ENCODE measurements at places on chromosomes 11 and 22.

GRCh38 chr22:18069041-18069440 is 8.7 kb upstream of the PEX26 start:
- DNase-seq, result no peak

DNA sequence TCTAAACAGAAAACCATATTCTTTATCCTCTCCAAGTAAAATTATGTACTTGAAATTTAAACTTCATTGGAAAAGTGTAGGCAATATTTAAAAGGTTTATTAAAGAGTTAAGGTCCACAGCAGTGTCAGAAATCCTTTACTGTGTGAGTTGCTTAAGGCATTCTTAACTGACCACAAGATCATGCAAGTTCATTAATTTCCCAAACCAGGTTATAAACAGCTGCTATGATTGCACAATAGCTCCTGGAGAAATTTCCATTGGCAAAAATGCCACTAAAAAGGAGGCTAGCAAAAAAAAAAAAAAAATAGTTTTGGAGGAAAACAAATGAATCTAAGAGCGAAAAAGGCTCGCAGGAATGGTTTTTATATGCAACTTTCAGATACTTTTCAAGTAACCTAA is 106.2 kb downstream of the ETS1 start:
- no peak for DNase-seq

- DNase-seq, result no peak
Measured at GRCh38 chr11:44319552-44320288, 9.8 kb upstream of the ALX4 start.

- no peak for DNase-seq
Measured at GRCh38 chr11:56706486-56706885, 7.6 kb downstream of the OR9G1 start.

DNA sequence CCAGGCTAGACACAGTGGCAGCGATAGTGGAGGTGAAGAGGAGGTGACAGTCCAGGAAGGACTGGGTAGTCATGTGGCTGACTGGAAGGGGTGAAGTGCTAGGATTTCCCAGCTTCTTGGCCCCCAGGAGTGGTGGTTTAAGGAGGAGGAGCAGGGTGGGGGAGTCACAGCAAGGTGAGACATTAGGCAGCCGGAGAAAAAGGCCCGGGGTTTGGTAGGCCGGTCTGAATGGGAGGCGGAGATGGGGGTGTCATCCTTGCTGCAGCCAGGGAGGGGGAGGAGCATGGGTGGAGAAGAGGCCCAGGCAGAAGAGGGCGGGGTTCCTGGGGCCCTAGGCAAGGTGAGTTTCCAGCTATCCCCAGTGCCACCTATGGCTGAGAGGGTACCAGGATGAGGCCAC is 6.1 kb downstream of the SIPA1 start:
- no peak for DNase-seq

DNA sequence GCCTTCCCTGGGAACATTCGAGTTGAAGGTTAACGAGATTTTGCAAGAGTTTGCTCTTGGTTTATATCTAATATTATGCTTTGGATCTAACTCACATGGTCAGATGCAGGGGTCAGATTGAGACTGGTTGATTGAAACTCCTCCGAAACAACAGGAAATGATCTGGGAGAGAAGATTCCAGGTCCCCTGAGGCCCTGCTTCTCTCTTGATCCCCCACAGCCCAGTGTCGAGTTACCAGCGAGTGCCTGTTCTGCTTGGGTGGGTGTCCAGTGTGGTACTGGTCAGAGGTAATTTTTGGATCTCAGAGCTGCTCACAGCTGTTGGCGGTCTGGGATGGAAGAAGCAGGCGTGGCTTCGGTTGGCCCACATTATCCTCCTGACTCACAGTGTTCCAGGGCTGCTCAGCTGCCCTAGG is 9.2 kb downstream of the FBLN1 start:
- DNase-seq, result no peak

DNA sequence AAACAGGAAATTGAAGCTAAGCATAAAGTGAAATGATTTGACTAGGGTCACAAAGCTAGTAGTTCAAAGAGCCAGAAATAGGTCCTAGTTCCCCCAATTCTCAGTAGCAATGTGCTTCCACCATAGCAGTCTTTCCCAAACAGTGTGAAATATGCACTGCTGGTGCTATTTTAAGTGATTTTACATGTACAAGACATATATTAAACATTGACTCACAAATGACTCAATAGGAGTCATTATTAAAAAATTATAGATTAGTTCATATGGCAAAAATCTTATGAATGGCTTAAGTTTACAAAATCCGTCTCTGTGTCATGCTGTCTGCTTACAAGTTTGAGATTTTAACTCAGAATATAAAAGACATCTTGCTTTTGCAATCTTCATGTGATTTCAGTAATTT is 21.4 kb downstream of the KIF18A start:
- no peak for DNase-seq

- no peak for DNase-seq
Measured at GRCh38 chr22:44597616-44598015, 99.6 kb upstream of the RTL6 start.

GRCh38 chr11:111382451-111382850 is 3.4 kb upstream of the POU2AF1 start:
- no peak for DNase-seq

GRCh38 chr11:61964058-61964665 is 3.3 kb downstream of the FTH1 start:
- no peak for DNase-seq
